ENCODE measurements at places on chromosomes 6 and 20.

DNA sequence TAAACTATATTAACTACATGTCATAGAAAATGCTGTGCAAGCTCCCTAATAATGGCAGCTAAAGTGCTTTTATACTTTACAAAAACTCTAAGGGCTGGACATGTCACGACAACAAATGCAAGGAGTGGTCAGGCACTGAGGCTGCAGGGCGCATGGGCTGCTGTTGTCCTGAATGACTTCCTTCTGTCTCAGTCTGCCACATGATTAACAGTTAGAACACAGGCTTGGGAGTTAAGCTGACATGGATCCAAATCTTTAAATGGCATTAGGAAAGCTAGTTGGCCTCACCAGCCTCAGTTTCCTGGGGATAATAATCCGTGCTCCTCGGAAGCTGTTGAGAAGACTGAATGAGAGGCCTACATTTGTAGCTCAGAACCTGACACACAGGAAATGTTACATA is 57.4 kb downstream of the PREP start:
- no peak for DNase-seq

- no peak for DNase-seq
Measured at GRCh38 chr6:6843057-6843627, 254.6 kb downstream of the LY86 start.

- DNase-seq: no peak
Measured at GRCh38 chr20:4779616-4780015, 57.9 kb downstream of the PRND start.

DNA sequence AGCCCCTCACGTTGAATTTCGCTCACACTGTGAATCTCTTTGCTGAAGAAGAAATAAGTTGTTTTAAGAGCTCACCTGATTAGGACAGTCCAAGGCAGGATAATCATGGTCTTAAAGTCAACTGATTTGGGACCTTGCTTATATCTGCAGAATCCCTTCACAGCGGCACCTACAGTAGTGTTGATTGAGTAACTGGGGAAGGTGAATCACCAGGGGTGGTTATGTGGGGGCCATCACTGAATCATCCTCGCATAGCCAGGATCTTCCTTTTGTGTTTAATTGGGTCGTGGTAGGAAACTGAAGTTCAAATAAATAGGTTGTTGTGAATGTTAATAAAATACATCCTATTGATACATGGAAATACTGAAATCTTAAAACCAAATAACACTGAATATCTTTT is 20.2 kb upstream of the MICA start:
- DNase-seq: no peak

DNA sequence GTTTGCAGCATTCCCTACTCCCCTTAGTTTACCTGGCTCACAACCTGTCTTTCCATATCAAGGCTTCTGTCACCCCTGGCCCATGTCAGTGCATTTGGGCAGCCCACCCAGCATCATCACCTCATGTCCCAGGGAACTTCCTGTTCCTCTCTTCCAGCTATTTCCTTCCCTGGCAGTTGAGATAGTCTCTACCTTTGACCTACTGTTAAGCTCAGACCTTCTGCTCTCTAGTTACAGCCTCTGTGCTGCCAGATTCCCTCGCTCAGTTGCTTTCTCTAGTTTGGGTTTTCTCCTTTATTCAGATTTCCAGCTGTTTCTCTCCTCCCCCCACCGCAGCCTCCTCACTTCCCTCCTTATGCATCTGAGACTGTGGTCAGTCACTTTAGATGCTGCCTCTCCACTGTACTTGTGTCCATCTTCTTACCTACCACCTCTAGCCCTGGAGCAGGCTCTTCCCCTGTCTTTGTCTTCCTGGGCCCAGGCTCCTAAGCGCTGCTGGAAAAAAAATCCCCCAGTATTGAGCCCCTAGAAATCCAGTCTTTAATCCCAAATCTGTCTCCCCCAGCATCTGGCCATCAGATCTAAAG is 16.3 kb downstream of the PTPN1 start:
- DNase-seq: no peak

- DNase-seq: no peak
Measured at GRCh38 chr20:54276577-54277169, 68.8 kb downstream of the PFDN4 start.

GRCh38 chr6:20333721-20334269 is 67.9 kb upstream of the E2F3 start:
- no peak for DNase-seq

- DNase-seq: no peak
Measured at GRCh38 chr6:34486106-34486740, 20.3 kb downstream of the PACSIN1 start.

DNA sequence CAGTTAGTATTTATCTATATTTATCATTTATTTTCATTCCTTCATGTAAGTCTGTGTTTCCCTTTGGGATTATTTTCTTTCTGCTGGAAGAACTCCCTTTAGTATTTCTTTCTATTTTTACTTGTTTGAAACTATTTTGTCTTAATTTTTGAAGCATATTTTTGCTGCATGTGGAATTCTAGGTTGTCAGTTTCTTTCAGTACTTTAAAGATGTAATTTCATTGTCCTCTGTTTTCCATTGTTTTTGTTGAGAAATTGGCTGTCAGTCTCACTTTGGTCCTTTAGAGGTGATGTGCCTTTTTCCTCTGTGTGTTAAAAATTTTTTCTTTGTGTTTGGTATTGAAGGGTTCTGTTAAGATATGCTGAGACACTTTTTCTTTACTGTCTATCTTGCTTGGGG is 17.1 kb downstream of the RNF182 start:
- DNase-seq: no peak

DNA sequence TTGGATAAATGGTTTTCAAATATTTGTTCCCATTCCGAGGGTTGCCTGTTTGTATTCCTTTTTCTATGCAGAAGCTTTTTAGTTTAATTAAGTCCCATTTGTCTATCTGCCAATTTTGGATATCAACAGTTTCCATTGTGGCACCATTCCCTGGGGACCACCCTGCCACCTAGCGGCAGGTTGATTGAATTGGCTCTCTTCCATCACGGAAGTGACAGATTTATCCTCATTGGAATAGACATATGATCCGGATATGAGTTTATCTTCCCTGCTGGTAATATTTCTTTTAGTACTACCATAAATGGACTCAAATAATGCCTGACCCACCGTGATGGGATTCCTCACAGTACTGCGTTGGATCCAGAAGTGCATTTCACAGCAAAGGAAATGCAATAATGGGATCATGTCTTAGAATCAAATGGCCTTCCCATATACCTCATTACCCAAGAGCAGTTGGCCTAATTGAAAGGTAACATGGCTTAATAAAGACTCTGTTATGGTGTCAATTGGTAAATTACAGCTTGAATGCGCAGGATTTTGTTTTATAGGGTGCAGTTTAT is 327.0 kb downstream of the BMP2 start:
- no peak for DNase-seq

GRCh38 chr6:27062755-27063154 is 184.7 kb upstream of the PRSS16 start:
- DNase-seq: no peak

DNA sequence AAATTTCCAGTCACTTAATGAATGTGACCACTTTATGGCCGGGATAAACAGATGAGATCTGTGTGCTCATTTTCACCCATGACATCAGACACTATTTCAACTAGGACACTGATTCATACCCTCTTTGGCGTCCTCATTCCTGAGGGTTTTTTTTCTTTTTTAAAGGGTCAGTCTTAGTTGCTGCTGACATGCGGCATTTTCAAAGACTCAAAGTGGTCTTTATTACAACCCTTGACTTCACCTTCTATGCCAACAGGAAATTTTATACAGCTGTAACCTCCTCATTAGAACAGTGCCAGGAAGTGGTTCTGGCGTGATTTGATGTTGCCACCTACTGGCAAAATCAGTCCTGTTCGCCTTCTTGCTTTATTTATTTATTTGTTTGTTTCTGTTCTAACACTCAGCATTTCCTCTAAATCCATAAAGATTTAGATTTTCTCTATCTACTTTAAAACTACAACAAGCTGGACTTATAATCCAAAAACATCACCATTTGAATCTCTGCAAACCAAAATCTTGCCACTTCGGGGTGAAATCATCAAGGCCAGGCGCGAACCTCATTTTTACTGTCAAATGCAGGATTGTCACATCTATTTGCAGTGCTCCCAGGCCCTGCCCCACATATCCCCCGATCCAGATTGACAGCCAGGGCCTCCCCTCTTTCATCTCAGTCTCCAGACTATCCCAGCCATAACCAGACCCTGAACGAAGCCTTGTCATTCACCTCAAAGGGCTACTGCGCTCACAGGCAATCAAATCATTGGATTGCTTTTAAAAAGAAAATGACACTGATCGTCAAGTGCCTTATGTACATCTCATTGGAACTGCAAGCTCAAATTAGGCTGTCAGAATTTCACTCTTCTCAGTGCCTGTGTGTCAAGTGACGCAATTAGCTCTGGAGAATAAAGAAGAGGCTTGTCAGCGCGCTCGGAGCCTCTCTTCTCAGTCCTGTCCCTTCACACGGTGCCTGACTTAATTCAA is 77.5 kb downstream of the C6orf118 start:
- DNase-seq: no peak

DNA sequence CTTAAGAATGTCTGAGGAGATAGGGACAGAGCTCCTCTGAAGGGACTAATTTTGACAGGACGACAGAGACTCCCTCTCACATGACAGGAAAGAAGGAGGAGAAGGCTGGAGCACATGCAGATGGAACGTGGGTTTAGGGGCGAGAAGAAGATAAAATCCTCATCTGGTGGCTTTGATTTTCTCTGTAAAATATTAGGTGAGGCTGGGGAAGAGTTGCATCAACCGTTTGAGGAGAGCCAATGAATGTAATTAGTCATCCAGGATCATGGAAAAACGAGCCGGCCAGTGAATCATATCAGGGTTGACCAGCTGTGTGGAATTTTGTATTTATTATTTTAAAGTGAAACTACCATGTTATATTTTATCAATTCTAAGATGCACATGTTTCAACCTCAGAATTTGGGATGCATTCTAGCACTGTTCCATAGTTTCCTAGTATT is 46.9 kb upstream of the ADGRF4 start:
- DNase-seq: no peak

DNA sequence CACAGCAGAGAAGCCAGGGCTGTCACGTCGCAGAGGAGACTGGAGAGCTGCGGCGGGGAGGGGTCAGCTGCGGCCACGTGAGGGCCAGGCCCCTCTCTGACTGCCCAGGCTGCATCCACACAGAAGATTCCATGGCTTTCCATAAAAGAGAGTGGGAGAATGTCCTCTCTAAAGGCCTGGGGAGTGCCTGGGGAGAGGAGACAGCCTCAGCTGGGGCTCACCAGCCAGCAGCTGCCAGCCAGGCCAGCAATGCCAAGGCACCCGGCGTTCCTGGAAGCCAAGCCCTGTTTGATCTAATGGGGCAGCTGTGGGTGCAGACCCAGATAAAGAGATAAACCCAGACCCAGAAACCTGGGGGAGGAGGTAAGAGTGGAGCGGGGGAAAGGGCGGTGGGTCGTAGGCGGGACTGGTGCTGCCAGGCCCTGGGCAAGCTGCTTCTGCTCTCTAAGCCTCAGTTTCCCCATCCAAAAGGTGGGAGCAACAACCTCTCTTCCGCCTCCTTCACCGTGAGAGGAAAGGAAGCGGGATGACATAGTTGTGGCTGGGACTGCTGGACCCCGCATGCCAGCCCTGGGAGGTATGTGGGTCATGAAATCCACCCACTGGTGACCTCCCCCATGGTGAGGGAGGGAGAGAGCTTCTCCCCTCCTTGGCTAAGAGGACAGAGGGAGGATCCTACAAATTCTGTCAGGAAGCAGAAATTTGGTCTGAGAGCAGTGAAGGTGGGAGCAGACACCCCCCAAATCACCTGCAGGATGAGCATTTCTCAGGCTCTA is 3.1 kb upstream of the OSBPL2 start:
- DNase-seq: no peak

DNA sequence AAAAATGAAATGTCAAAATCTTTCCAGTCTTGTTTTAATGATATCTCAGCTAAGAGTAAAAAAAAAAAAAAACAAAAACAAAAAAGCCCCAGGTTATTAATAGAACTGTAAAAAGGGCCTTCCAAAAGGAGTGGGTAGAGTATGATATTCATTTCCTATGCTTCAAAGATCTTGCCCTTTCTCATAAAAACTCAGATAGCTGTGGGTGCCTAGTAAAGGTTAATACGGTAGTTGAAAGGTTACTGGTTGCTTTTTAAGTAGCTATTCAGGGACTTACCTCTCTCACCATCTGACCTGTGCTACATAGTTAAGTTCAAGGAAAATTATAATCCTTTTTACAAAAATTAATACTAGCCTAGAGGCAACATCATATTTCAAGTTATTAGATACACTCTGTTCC is 14.9 kb downstream of the TRMT6 start:
- no peak for DNase-seq

- no peak for DNase-seq
Measured at GRCh38 chr6:68638230-68638900, 3.3 kb downstream of the ADGRB3 start.

DNA sequence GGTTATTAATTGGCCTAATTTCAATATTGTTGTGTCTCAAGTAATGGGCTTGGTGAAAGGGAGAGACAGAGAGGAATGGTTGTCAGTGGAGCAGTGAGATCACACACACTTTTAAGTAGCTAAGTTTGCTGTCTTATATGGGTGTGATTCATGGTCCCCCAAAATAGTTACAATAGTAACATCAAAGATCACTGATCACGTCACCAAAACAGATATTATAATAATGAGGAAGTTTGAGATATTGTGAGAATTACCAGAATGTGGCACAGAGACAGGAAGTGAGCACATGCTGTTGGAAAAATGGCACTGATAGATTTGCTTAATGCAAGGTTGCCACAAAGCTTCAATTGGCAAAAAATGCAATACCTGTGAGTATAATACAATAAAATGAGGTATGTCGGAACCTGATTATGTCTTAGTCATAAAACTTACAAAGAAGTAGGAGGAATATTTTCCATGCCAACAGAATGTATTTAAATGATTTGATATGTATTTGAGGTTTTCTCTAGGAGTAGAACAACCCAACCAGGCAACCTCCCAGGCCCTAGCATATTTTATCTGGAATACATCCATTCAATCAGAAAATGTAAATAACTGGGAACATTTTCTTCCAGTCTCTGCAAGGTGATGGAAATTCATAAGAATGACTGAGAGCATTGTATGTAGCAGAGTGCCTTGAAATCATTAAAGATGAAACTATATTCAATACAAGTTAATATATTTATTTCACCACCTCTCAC is 167.8 kb downstream of the CARMIL1 start:
- DNase-seq: no peak

- DNase-seq: no peak
Measured at GRCh38 chr6:81293896-81294295, 458.6 kb downstream of the TENT5A start.

DNA sequence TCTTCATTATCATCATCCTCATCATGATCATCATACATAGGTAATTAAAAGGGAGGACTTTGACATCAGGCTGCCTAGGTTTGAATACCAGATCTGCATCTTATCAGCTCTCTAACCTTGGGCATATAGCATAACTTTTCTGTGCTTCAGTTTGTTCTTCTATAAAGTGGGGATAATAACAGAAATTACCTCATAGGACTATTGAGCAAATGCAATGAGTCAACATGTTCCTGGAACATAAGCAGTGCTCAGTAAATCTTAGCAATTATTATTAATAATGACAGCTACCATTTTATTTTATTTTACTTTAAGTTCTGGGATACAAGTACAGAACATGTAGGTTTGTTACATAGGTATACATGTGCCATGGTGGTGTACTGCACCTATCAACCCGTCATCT is 7.2 kb downstream of the C20orf202 start:
- no peak for DNase-seq
